ENCODE measurements at places on chromosomes 2 and 18.

- DNase-seq: no peak
Observed at GRCh38 chr2:105912081-105912480, 167.4 kb downstream of the NCK2 start.

DNA sequence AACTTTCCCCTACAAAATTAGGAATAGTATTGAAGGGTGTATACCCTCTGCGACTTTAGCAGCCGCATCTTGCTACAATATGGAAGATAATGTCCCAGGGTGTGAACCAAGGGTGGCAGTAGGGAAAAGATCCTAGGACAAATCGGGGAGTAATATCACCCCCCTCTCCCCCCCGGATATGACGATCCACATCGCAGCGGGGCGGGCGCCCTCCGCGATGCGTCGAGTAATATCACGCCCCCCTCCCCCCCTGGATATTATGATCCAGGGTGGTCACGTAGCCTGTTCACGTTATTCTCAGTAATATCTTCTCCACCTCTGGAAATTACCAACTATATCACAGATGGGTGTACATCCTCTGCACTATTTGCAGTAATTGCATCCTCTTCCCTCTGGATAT lies 82.9 kb downstream of the DAPL1 start:
- no peak for DNase-seq

- no peak for DNase-seq
Observed at GRCh38 chr2:181528441-181528840, 71.3 kb downstream of the ITGA4 start.

GRCh38 chr2:207219081-207219630 lies 53.4 kb upstream of the KLF7 start:
- no peak for DNase-seq

DNA sequence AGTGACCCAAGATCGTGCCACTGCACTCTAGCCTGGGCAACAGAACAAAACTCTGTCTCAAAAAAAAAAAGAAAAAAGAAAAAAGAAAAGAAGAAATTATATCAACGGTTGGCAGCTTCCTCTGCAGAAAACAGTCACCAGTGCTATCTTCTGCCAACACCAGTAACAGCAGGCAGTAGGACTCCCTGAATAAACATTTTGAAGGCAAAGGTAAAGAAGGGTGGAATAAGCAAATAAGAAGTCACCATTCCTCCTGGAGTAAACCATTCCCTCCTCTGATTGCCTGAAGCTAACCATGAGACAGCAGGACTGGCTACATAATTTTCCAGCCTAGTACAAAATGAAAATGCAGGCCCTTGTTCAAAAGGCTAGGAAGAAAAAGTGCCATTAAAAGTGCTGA lies 9.0 kb upstream of the RNF103 start:
- DNase-seq: no peak

- DNase-seq: no peak
Observed at GRCh38 chr2:43370146-43370545, 143.7 kb upstream of the ZFP36L2 start.

DNA sequence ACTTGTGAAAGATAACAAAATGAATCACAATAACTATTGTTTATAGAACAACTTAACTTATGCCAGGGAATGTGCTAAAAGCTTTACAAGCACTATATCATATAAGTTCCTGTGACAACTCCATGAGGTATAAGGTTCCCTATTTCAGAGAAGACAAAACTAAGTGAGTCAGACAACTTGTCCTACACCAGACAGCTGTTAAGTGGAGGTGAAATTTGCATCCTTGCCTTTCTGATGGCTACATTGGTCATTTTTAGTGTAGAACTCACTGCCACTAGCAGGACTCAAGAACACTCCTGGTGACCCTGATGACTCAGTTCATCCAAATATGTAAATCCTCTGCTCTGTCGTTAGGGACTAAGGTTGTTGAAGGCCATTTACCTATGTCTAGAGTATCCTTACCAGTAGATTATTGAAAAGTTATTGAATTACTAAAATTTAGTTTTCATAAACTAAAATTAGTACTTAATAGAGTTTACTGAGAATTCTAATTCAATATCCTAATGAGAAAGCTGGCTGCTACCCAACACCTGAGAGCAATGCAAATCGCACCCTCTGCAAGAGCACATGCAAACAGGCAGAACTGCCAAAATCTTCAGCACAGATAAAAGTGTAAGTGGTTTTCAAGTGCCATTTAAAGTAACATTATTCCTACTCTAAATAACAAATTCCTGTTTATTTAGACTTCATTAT lies 636.2 kb downstream of the NRXN1 start:
- DNase-seq: no peak

- no peak for DNase-seq
Observed at GRCh38 chr18:374721-375168, 106.9 kb upstream of the THOC1 start.

DNA sequence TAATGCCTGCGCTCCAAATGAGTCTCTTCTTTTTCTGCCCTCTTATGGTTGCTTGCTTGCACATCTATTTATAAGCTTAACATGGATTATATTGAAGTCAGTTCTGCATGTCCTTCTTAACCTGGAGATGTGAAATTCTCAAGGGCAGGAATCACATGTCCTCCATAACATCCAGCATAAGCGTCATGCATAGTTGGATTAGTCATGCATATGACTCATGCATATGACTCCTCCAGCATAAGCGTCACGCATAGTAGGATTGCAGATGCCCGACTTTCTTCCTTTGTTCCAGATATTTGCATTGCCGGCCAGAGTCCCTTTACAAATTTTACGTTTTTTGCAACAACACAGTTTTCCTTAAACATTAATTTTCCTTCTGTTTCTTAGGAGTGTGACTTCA lies 308.6 kb downstream of the TGIF1 start:
- DNase-seq: no peak

- DNase-seq: no peak
Observed at GRCh38 chr2:47173986-47174732, 19.1 kb upstream of the STPG4 start.

DNA sequence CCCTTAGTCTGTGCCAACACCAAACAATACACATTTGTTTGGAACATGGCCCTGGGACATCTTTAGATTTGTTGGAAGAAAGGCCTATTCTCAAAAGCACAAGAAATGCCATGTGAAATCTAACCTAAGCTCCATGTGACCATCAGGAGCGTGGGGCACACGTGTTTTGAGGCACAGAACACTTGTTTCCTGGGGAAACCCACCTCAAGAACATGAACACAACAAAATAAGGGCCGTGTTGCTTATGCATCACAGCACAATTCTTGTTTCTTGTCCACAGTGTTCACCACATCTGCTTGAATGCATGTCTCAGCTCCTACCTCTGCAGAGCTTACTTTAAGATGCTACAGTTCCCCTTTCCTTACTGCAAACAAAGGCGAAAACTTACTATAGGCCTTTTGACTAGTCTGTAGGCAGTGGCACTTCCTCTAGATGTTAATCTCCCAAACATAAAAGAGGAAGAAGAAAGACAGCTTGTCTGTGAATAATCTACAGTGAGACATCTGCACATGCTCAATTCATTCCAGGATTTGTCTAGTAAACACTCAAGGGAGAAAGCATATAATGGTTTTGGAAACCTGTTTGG lies 165.0 kb downstream of the ANKRD44 start:
- DNase-seq: no peak

DNA sequence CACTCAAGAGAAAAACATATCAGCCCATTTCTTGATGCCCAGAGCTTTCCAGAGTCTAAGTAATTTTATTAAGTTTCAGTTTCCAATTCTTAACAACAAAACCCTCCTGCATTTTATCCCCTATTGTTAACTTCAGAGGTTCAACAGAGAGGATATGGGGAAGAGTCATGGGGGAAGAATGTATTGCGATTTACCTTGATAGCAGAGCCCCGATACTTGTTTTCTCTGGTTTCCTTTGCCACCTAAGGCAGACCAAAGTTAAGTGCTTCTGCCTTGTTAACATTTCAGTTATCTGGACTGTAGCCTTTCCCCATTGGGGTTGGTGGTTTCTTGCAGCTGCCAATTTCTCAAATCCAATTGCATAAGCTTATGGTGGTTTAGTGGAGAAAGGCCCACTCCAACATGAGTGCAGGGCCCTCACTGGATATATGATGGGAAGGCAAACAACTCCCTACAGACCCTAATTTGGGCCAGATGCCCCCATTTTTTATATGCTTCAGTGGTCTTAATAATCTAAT lies 82.0 kb upstream of the ITGB6 start:
- DNase-seq: no peak

DNA sequence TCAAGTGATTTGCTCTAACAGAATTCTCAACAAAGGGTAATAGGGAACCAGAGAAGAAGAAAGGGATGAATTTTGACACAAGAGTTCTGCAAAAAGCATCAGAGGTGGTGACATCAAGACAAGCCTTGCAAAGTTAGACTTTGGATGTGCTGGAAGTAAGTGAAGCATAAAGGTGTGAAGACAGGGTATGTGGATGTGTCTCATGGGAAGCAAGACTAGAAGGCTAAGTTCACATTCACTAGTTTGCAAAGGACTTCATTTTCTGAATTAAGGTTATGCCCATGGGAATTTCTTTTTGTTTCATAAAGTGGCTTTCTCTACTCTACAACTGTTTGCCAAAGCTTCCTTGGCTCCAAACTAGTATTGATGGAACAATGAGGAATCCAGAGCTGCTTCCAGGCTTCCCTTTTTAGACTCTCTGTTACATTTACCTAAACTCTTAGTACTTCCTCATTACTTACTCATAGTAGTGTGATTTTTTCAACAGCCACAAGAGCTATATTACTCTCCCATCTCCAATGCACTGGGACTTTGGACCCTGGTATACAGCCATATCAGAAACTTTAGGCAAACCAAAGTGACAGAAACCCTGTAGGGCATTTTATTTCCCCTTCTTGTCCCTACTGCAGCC lies 21.1 kb upstream of the IHH start:
- no peak for DNase-seq

DNA sequence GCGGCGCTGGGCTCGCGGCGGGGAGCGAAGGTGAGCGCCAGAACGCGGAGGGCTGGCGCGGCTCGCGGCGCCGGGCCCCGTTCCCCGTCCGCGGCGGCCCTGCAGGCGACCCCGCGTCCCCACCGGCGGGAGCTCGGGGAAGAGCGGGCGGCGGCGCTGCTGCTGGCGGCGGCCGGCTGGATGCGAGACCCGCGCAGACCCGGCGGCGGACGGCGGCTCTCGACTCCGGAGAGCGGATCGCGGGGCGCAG lies 213 bp downstream of the DOK6 start:
- no peak for DNase-seq

DNA sequence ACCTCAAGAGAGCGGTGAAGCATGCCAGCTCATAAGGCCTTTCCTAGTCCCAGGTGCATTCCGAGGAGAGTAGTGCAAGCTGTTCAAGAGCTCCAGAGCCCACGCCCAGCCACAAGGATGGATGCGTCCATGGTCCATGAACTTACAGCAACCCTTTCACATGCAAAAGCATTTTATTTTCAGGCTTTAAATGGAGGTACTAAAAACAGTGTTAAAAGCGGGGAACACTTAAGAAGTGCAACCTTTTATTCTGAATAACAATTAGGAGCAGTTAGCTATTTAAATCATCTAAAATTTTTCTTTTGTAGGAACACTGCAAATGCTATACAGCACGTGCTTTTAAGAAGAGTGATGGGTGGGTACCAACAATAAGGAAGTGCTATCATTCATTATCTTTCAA lies 33.8 kb downstream of the POU3F3 start:
- no peak for DNase-seq

- DNase-seq: no peak
Observed at GRCh38 chr2:14516844-14517243, 115.7 kb upstream of the LRATD1 start.

DNA sequence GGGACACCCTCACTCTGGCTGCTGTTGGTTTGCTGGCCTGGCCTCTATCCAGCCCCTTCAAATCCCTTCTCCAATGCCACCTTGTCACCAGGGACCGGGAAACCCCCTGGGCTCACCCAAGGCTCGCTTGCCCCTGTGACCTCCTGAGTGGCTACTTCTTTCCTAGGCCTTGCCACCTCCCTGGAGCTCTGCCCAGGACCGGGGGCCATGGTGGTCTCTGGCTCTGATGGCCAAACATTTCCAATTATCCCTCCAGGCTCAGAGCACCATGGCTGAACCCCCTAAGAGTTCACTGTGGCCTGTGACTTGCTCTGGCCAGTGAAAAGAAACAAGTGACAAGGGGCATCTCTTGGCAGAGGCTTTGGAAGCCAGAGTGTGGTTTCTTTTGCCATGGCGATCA lies 237.6 kb downstream of the TFCP2L1 start:
- DNase-seq: no peak

GRCh38 chr2:101736233-101736632 lies 38.7 kb downstream of the MAP4K4 start:
- DNase-seq: no peak

DNA sequence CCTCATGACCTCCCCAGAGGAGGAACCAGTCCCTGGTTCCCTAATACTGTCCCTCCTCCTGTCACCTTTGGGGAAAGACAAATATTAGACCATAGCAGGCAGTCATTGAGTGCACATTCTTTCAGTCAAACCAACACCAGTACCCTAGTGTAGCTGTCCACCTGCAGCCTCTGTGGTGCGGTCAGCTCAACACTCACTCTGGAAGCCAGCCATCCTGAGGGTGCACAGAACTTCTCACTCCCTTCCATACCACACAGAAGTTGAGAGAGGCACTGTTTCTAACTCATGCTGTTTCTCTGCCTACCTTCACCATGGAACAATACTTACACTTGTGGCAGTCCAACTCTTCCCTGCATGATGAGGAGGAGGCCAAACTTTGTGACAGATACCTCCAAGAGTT lies 232.6 kb upstream of the FBXO11 start:
- no peak for DNase-seq

- DNase-seq: no peak
Observed at GRCh38 chr2:11915650-11916049, 169.2 kb downstream of the LPIN1 start.

DNA sequence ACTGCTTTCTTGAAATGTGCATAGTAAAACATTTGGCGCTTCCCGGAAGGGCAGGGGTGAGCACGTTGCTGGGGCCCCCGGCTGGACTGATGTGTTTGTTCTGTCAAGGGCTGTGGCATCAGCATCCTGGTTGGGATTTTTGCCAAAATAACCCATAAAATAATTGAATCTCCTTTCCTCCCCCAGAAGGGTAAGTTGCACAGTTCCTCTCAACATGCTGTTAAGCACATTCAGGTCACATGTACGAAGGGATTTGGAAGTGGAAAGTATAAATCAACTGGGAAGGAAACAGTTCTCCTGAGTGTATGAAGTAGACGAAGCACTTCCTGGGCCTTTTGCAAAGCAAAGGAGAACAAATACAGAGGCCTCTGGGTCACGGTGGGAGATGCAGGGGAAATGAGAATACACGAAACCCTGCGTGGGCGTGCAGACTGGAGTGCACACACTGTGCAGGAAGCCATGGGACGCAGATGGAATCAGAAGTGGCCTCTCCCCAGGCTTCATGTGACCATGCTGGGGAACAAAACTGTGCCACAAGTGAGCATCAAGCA lies 183.9 kb downstream of the LPIN1 start:
- no peak for DNase-seq

DNA sequence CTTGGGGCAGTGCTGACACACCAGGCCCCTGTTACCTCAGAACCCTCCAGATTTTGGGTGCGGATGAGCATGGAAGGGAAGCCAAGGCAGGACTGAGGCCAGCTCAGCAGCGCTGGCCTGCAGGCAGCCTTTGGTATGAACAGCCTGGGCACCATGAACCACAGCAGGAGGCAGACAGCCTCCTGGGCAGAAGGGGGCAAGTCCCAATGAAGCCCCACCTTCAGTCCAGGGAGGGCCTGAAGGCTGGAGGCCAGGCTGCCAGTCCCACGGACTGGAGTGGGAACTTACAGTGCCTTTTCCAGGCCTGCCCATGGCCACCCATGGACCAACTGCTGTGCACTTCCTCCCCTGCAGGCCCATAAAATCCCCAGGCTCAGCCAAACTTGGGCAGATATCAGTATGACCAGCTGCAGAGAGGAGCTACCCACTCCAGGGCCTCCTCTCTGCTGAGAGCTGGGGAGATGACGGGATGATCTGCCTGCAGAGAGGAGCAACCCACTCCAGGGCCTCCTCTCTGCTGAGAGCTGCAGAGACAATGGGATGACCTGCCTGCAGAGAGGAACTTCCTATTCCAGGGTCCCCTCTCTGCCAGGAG lies 74.7 kb downstream of the NEURL3 start:
- no peak for DNase-seq
